ENCODE measurements at places on chromosomes 5 and 9.

GRCh38 chr5:106262395-106262794 lies 1408.3 kb downstream of the EFNA5 start:
- no peak for DNase-seq

DNA sequence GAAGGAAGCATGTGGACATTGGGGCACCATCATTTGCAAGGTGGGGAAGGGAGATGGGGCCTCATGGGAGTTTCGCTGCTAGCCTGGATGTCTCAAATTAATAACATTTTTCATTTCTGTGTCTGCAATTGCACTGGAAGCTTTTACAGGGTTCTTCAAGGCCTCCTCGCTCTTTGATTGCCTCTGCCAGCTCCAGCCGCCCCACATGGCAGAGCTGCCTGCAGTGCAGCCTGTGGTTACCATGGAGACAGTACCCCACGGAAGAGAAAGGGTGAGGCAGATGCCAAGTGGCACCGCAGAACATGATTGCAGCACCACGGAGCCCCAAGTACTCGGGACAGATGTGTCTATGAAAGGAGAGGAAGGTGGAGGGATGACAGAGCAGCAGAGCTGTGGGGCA lies 25.4 kb downstream of the CTNND2 start:
- DNase-seq: no peak

GRCh38 chr5:67652201-67652600 lies 455.6 kb upstream of the CD180 start:
- DNase-seq: no peak

DNA sequence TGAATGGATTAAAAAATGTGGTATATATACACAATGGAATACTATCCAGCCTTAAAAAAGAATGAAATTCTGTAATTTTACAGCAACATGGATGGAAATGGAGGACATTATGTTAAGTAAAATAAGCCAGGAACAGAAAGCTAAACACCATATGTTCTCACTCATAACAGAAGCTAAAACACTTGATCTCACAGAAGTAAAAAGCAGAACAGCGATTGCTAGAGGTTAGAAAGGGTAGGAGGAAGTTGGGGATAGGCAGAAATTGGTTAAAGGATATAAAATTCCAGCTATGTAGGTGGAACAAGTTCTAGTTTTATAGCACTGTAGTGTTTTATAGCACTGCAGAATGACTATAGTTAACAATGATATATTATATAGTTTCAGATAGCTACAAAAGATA lies 15.8 kb downstream of the MARCHF3 start:
- DNase-seq: no peak

- no peak for DNase-seq
Measured at GRCh38 chr5:170067574-170068170, 38.0 kb upstream of the FOXI1 start.

DNA sequence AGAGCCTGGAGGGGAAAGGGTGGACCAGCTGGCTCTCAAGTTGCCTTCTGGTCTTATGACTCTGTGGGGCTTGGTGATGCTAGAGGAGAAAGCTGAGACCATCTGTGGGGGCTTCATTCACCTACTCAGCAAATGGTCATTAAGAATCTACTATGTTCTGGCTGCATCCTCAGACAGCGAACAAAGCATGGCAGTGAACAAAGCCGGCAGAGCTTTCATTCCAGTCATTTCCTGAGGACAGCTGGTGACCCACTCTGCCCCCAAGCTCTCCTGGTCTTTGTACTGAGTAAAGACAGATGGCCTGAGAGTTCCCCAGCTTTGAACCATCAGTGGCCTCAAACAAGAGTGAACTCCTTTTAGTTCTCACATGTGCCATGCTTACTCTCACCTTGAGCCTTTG lies 48.0 kb downstream of the FGF1 start:
- DNase-seq: no peak

DNA sequence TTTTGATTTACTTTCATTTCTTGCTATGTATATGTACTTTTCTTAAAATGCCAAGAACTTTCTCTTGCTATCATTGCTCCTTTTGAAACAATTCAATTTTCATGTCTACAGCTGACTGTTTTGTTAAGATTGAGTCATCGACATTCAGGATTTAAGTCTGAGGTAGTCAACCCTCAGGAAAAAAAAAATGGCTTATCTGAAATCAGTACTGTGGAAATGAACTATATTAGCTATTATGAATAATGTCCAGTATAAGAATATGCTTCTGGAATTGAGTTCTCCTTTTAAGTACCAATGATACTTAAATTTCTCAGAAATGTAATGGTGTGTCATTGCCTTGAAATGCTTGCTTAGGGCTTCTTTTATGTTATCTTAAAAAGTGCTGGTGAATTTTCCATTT lies 37.9 kb downstream of the TNFAIP8 start:
- DNase-seq: no peak

DNA sequence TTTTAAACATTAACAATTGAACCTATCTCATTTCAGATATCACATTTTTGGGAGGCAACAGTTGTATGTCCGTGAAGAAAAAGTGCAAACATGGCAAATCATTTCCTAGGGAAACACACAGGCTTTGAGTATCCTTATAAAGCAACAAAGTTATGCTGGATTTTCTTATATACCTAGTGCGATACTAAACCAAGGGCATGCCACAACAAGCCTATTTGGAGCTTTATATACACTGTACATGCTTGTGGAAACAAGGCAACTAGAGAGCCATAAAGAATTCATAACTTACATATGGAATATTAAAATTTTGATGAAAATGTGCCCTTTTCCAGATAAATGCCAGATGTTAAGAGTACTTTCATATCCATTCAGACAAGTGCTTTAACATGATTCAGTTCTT lies 191.4 kb downstream of the DCP2 start:
- no peak for DNase-seq

DNA sequence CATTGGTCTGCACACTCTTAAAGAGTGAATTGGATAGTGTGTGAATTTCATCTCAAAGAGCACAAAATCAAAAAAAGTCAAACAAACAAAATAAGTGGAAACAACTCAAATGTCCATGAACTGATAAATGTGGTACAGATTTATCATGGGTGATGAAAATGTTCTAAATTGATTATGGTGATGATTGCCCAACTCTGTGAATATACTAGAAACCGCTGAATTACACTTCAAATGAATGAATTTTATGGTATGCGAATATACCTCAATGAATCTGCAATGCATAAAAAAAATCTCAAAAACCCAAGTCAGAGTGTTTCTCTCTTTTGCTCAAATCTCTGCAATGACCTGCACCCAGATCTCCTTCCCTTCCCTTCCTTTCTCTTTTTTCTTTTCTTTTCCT lies 64.0 kb downstream of the PRRC1 start:
- no peak for DNase-seq

GRCh38 chr5:152349683-152350526 lies 55.2 kb downstream of the NMUR2 start:
- DNase-seq: no peak

DNA sequence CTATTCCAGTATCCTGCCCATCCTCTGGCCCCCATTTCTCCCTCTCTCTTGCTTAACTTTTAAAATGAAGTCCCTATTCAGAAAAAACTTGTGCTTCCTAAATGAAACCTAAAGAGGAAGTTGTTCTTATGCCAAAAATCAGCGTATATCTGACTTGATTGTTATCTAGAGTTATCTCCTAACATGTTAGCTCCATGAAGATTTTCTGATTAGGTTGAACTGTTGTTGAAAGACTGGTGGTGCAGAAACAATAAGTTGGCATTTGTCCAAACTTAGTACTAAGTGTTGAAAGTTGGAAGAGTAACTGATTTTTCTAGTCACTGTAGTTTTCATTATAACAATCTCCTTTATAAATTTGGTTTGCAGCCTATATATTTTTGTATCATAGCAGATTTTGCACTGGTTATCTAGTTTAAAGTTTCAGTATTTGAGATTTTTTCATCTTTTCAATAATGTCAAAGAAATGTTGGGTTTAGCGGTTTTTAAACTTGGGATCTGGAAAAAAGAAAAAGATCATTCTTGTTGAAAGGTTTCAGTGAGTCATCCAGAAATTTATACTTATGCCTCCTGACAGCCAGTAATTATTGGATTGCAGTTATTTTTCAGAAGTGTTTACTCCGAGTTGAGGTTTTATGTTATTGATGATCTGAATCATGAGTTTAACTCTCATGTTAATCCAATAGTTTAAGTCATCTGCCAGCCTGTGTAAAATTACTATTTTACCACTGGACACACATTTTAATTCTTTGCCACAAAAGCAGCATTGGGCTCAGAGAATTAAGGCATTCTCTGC lies 60.6 kb downstream of the PAM start:
- DNase-seq: no peak

GRCh38 chr5:50406877-50407276 lies 34.2 kb downstream of the EMB start:
- no peak for DNase-seq

DNA sequence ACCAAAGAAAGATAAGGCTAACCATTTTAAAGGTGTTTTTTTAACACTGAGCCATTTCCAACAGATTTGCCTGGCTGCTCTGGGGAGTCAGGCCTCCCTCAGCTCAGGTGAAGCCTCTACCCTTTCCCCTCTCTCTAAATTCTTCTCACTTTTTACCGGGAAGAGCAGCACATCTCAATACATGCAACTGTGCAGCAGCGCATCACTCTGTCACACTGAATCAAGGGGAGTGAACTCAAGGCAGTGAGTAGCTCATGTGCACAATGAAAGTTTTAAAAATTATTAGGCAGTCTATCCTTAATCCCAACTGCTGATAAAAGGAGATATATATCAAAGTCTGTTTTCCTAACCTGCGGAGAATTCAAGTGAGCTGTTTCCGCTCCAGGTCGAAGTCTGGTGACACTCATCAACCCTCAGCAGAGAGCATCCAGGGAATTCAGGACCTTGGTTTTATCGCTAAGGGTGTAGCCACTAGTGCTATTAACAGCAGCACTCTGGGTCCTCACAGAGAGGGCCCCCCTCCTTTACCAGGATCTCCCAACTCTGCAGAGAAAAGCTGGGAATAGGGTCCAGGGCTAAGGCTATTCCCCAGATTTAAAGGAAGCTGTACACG lies 1.0 kb downstream of the CEMIP2 start:
- DNase-seq: no peak

- no peak for DNase-seq
Measured at GRCh38 chr9:101995231-101995630, 256.8 kb upstream of the GRIN3A start.

DNA sequence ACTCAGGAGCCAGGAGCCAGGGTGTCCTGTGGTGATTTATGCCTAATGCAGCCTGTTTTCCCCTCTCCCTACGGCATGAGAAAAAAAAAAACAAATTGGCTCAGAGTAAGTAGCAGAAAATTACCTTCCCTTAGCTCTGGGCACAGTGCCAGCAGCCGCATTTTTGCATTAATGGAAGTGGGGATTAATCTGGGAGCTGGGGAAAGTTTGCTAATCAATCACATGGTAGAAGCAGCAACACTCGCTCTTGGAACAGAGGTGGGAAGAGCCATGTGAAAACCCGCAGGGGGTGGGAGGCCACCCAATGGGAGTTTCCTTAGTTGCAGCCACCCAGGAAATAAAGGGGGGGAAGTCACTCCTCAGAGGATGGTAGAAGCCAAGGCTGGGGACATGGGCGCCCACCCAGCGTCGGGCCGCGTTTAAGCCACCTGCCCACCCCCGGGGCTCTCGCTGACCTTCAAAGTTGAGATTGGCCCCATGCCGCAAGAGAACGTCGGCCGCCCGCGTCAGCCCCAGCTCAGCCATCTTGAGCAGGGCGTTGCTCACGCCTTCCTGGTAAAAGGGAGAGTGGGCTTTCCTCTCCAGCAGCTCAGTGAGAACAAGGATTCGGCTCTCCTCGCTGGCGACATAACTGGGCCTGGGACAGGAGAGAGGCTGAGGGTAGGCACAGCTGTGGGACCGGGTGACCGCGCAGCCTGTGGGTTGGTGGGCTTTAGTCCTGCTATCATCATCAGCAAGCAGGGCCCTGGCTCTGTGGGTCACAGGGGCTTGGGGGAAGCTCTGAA lies 1.7 kb downstream of the ASB6 start:
- DNase-seq: no peak

DNA sequence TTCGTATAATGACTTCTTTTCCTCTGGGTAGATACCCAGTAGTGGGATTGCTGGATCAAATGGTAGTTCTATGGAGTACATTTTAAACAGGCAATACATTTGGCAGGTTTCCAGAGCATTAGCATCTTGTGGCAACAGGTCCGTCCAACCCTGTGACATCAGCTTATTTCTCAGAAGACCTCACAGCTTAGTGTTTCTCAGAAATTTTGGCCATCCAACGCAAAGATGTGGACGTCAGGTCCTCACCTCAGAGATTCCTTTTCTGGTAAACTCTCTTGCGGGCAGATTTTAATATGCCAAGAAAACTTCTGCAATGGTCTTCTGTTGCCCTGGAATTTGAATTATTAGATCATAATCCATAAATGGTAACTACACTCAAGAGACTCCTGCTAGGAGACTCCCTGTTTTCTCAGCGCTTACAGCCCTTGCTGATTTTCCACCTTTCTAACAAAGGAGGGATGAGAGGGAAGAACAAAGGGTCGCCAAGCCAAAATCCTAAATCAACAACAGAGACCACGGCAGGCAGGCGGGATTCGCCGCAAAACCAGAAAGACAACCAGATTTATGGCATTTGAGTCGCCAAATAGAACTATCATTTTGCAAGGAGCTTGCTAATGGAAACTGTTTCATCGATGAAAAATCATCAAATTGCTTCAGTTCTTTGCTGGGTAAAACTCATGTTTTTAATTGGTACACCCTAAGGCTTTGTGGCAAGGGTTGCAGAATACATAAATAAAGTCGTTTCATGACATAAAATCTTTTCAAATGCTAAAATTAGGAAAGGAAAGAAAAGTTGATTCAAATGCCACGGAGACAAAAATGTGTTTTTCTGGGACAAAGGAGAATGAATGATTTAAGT lies 34.1 kb upstream of the PLPP1 start:
- DNase-seq: no peak

GRCh38 chr5:40734986-40735385 lies 20.8 kb downstream of the TTC33 start:
- no peak for DNase-seq

DNA sequence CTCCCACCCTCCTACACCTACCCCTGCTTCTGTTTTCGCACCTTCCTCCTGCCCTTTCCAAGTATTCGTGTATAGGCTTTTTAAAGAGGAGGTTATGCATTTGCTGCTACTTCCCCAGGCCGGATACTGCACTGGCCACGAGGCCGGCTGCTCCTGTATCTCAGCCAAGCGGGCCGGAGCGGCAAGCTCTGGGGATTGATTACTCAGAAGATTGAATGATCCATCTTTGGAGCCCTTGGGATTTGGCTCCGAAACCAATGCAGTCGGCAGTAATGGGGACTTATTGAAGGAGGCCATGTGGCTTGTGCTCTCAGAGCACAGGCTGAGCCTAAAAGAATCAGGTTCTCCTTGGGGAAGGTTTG lies 405.3 kb downstream of the TLE4 start:
- no peak for DNase-seq

GRCh38 chr5:133381571-133382365 lies 230.6 kb downstream of the FSTL4 start:
- DNase-seq: peak; percentile 42

All from tibial artery (tissue), 4 donors.